Smooth muscle cell of the umbilical artery (primary cell): ENCODE measurements at places on chromosomes 1 and 21. TPM values are rescaled to one million over a fixed set of nuclear protein-coding genes. Genes with fewer than 3 reads are reported as not detected.

Gene PLCH2
- total RNA-seq: under 0.01 and 0.09 TPM in 2 replicates

Gene SPRR1A
- total RNA-seq: not detected in 2 replicates

Gene C1orf21
- 22.9 and 28.5 TPM in 2 replicates for total RNA-seq

Gene ADORA3
- total RNA-seq: not detected in 2 replicates

Gene PLD5
- under 0.01 and 0.59 TPM in 2 replicates for total RNA-seq

Gene LRRC71
- total RNA-seq: 0.37 TPM in 1 of 2 replicates, not detected in the other

Gene LEMD1
- not detected in 2 replicates for total RNA-seq

Gene C1orf35
- 6.2 and 6.6 TPM in 2 replicates for total RNA-seq

Gene GUCA2B
- not detected in 2 replicates for total RNA-seq

Gene LAMB3
- total RNA-seq: 16.3 and 26.1 TPM in 2 replicates

Gene OR2M4
- not detected in 2 replicates for total RNA-seq

Gene OR10Z1
- not detected in 2 replicates for total RNA-seq

Gene CNR2
- not detected in 2 replicates for total RNA-seq

Gene AGT
- 0.09 TPM in 1 of 2 replicates, not detected in the other for total RNA-seq
